ENCODE measurements at places on chromosomes 6 and 20.

DNA sequence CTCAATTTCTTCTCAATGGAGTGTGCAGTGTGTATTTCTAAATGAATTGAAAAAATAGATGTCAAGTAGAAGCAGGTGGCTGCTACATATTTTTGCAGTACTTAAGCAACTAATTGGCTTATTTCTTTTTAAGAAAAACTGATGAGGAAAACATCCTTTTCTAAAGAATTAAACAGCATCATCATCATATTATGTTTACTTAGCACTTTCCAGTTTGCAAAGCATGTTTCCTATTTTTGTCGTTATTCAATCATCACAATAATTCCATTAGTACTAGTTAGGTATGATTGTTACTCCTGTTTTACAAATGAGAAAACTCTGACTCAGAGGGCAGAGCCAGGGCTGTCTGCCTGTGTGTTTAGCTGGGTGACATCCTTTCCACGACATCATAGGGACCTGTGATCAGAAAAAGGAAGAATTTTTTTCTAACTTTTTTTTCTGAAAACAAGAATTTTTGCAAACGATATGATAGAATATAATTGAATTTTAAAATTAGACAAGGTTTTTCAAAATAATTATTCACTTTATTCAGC is 22.7 kb upstream of the BMP6 start:
- DNase-seq: no peak

- no peak for DNase-seq
Observed at GRCh38 chr6:164695896-164696295, 613.5 kb downstream of the C6orf118 start.

DNA sequence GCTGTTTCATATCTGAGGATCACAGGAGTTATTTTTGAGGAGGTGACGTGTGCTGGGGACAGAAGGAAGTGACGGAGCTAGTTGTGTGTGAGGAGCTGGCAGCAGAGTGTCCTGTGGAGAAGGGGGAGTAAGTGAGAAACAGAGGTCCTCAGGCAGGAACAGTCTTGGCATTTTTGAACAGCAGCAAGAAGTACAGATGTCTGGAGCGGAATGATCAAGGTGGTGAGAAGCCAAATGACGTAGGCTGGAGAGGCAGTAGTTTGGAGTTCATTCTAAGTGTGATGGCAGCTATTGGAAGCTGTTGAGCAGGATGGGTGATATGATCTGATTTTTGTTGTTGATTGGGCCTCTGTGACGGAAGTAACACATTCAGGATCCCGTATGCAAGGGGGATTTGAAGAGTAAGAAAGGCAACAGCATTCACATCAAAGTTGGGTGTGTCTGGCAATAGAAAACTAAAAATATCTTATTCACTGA is 52.3 kb downstream of the SOBP start:
- no peak for DNase-seq

- DNase-seq: no peak
Observed at GRCh38 chr20:25546048-25546447, 39.3 kb downstream of the NINL start.

DNA sequence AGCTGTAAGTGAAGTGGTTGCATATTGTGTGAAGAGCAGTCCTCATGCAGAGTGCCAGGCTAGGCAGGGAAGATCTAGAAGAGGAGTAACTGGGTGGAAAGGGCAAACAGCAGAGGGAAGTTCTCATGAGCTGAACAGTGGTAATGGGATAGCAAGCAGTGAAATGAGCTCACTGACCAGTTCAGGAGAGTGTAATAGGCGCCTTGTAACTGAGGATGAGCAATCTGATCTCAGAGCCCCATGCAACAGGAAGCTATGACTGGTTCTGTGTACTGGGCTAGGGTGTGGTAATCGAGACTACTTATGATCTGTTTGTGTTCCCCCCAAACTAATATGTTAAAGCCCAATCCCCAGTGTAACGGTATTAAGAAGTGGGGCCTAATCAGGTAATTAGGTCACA is 98.6 kb downstream of the RFX6 start:
- DNase-seq: no peak

- DNase-seq: no peak
Observed at GRCh38 chr20:2460752-2461424, 9.7 kb downstream of the SNRPB start.

DNA sequence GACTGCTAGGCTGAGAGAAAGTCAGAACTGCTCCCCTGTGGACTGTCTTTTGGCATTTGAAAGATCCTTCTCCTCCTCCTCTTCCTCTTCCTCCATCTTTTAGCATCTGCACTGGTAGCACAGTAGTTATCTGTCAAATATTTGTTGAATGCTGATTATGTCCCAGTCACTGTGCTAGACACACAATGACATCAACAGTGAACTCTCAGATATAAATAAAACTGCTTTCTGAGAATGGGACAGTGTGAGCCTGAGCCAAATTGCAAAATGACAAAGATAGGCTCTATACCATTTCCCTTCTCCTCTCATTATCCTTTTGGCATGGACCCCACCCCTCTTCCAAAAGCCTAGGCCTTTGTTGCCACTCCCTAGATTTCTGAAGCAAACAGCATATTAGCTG is 27.9 kb upstream of the LRRC1 start:
- DNase-seq: no peak

Measured in left hindlimb (tissue), 1 donor.